ENCODE measurements at places on chromosomes 16 and 17.
A peak's percentile ranks its signal among the peaks of the same experiment; 100 is the strongest.

- peak; percentile 85 for DNase-seq
Observed at GRCh38 chr17:15171167-15172047, 93.7 kb downstream of the PMP22 start.

GRCh38 chr17:79802736-79803420 lies 6.0 kb upstream of the CBX8 start:
- no peak for DNase-seq

GRCh38 chr16:81117436-81117835 lies 21.2 kb upstream of the GCSH start:
- no peak for DNase-seq

DNA sequence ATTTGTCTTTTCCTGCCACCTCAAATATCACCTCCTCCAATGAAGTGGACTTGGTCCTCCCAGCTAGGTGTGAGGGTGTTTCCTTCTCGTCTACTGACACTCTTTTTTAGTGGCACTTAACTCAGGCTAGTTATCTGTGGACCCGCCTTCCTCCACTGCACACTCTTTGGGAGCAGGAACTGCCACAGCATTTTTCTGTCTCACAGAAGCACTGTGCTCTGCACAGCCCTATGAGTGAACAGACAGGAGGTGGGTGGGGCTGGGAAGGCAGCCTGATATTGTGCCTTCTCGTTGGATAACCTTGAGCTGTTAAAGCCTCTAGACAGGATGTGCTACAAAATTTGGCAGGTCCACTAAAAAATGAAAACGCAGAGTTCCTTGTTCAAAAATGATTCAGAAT lies 31.9 kb upstream of the HOXB13 start:
- DNase-seq = no peak

DNA sequence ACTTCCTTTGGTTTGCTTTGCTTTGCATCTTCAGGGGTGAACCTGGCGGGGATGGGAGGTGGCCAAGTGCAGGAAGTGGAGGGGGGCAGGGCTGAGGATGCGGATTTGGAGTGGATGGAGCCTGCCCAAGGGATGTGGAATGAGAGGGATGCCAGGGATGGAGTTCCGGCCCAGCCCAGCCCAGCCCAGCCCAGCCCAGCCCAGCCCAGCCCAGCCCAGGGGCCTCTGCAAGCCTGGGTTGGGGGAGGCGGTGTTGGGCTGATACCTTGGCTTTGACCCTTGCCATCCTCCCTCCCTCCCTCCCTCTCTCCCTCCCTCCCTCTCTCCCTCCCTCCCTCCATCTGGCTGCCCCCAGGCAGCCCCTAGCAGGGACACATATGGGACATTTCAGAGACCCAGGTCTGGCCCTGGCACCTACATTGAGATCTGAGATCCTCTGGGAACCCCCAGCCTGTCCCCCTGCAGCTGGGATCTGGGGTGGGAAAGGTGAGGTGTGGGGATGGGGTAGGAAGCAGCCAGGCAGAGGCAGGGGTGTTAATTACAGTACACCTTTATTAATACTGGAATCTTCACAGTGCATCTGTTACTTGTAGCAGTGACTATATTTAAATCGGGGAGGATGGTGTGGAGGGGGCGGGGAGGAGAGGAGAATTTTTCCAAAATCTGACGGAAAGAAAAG lies 14.5 kb downstream of the IL34 start:
- no peak for DNase-seq

DNA sequence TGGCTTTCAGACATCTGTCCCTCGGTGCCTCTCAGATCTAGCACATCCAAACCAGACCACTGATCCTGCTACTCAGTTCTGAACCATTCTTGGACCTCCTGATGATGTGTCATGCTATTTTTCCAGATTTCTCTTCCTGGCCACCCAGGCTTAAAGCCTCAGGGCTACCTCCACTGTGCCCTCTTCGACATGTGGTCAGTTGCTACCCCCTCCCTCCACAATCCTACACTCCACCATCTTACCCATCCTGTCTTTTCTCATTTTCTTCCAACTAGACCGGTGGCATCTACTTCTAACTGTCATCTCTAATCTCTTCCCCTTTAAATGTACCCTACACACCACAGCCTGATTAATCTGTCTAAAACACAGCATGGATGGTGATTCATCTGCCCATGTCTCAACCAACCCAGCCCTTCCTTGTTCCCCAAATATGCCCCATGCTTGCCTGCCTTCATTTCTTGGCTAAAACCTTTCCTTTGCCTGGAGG lies 478.6 kb downstream of the SLC39A11 start:
- DNase-seq = no peak

DNA sequence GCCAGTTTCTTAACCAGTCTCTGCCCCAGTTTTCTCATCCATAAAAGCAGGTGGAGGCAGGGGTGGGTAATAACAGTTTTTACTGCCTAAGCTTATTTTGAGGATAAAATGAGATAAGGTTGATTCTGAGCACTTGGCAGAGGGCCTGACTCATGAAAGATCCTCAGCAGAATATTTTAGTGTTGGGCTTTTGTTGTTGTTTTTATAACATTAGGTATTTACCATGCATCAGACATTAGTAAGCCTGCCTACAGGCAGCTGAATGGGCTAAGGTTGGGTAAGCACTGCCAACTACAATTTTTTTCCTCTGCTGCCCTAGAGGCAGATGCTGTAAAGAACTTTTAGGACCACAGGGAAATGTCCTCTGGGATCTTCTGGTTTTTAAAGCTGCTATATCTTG lies 43.1 kb downstream of the SCNN1G start:
- DNase-seq = no peak

GRCh38 chr17:73292031-73292531 lies 19.7 kb downstream of the CDC42EP4 start:
- no peak for DNase-seq

DNA sequence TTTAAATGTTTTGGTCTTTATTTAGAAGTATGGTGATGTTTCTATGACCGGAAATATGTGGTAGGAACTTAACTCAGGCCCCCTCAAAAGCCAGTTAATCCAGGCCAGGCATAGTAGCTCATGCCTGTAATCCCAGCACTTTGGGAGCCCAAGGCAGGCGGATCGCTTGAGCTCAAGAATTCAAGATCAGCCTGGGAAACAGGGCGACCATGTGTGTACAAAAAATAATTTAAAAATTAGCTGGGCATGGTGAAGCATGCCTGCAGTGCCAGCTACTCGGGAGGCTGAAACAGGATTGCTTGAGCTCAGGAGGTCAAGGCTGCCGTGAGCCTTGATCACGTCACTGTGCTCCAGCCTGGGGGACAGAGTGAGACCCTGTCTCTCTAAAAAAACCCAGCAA lies 10.3 kb downstream of the RSL1D1 start:
- DNase-seq = no peak

GRCh38 chr17:34163646-34164045 lies 91.4 kb upstream of the CCL2 start:
- DNase-seq = peak; percentile 33

DNA sequence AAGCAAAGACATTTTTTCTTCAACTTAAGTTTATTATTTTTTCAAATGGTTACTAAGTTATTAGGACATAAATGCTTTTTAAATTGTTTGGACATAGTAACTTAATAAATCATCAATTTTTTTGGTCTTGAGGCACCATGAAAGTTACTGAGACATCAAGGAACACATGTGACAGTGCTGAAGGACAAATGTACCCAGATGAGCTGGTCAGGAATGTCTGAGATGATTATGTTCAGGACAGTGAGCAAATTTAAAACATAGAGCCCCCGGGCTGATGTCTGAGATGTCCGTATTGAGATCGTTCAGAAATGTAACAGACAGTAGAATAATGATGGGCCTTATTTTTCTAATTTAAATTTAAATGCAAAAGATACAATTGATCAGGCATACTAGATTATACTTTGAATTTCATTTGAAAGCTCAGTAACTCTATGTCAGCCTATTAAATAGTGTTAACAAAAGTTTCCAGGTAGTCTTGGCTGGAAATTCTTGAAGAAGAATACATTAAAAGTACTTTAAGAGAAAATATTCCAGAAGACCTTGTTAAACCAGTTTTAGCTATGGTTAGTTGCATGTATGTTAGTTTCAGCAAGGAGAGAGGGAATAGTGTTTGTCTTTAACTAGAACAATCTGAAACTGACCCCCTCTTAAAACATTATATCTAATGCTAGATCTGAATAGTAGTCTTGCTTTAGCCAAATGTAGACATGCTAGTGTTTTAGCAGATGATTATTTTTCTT lies 36.4 kb downstream of the SEC14L1 start:
- DNase-seq = no peak

- DNase-seq = no peak
Observed at GRCh38 chr17:9868552-9868951, 36.5 kb downstream of the RCVRN start.

DNA sequence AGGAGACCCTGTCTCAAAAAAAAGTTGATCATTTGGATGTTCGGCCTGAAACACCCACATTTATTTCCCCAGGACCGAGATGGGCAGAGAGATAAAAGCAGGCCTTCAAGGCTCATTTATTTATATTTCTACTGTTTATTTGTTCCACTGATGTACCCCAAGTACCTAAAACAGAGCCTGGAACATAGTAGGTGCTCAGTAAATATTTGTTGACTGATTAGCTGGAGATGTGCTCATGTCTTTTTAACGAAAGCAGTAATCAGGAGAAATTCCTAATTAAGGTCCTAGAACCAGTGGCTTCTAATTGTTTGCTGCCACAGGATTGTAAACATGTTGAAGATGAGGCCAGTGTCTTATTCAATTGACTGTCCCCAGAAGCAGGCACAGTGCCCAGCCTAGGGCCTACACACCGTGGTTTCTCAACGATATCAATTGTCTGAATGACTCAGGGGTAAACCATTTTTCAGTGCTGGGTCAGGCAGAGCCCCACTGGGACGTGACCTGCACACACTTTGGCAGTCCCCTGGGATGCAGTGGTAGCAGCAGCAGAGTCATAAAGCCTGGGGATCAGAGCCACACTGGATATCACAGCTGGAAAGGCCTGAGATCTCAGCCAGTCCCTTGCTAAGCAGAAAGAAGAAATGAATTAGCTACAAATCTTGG lies 34.8 kb downstream of the SOST start:
- DNase-seq = no peak

DNA sequence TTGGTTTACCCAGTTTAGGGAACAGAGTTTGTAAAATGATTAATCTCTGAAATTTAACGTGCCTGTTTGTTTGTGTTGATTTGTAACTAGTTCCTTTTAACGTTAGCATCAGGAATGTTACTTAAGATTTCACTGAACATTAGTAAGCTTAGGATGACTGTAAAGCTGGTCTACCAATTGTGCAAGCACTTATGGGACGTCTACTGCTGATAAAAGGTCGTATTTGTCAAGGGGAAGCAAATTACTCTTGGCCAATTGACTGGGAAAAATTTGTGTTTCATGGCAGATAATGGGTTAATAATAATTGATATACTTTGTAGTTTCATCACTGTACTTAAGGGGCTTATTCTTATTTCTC lies 11.8 kb downstream of the METTL9 start:
- DNase-seq = no peak

GRCh38 chr17:44362949-44363612 lies 572 bp downstream of the FAM171A2 start:
- DNase-seq = peak; percentile 42

DNA sequence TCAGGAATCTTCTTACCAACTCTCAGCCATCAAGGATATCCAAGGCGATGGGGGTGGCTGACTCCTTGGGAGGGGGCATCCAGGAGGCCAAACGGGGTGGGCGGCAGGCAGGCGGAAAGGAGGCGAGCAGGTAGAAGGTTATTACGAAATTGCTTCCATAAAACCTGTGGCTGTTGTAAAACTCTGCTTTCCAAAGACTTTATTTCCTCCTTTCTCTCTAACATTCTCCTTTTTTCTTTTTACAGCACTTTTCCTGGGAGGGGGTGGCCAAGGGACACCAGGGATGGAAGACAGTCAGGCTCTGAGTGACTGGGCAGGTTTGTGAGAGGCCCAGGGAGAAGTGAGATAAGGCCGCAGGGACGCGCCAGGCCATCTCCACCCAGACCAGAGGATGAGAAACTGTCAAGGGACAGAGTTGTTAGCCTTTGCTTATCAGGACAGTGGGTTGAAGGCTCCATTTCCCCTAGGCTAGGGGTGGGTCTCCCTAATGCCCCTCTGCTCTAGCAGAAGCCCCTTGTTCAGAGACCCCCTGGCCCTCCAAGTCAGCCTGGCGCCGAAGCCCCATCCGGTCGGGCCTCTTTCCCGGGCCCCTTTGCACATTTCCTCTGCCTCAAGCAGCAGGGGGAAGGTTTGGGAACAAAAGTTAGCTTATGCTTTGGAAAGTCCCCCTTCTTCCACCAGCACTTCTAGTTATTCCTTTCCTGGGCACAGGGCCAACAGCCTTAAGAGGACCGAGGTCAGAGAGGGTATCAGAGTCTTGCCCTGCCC lies 5.0 kb upstream of the HOXB9 start:
- no peak for DNase-seq

DNA sequence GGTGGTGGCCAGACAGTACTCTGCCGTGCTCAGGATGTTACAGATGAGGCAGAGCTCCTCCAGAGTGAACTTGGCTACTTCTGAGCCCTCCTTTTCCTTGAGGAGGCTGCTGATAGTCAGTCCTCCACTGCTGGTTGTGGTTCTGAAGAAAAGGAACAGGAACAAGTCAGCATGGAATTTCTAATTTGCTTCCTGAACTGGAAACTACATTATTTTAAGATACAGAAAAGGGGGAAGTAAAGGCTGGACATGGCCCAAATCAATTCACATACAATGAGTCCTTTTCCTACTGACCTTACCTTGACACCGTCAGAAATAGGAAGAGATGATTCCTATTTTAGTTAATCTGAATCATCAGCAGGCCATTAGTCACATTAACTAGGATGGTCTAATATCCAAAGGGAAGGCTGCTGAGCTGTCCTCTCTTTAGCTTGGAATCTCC lies 154.2 kb downstream of the VPS53 start:
- DNase-seq = no peak

GRCh38 chr16:3183445-3184139 lies 4.4 kb upstream of the OR1F1 start:
- DNase-seq = no peak

DNA sequence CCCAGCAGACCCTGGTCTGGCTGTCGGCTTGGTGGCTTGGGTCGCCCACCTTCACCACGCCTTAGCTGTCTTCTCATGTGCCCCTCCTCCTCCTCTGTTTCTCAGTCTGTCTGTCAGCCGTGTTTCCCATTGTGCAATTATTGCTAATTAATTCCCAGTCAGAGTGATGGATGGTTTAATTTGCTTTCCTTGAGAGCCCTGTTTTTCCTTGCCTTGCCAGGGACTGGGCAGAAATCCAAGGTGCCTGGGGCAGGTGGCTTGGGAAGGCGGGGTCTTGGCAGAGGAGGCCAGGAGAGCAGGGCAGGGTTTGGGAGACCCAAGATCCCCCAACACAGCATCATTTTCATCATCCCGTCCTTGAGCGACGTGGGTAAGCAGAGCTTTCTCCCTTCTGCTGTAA lies 21.3 kb downstream of the NECAB2 start:
- DNase-seq = no peak

DNA sequence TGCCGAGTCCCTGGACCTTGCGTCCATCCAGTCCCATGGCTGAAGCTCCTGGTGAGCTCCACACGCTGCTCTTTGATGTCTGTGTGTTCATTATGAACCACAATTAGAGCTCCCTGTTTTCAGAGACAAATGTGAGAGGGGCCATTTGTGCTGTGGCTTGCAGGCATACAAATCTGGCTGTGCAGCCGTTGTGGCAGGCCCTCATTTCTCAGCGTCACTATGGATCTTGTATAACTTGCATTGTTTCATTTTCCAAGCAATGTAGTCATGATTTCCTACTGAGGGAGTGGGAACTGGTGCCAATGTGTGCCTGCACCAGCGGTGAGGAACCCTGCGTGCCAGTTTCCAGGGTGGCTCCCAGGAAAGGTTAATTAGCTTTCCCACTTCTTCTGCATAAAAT lies 542.6 kb downstream of the TMEM114 start:
- DNase-seq = no peak

- DNase-seq = peak; percentile 56
Observed at GRCh38 chr17:55301521-55302406, 37.0 kb downstream of the HLF start.
